Right ventricle myocardium inferior (tissue), 1 donor: ENCODE measurements at places on chromosomes 6 and 20. TPM values are rescaled to one million over a fixed set of nuclear protein-coding genes. Genes with fewer than 3 reads are reported as not detected.

The VNN1 gene
- total RNA-seq = 2.2 TPM

The CALHM4 gene
- total RNA-seq = not detected

The PLCB4 gene
- 27.7 TPM for total RNA-seq

DNA sequence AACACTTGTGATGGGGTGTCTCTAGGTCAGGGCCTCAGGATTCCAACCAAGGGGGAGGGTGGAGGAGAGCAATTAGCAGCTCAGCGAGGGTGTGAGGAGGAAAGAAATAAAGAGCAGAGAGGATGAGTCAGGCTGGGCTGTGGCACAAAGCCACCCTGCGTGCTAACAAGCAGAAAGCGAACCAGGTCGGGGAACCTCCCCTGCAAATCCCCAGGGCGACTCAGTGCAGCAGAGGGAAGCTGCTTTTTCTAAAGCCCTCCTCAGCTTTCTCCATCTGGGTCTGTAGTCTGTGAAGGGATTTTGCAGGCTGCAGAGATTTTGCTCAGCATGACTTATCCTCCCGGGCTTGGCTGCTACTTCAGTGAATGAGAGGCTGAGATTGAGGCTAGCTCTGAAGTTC, 6.6 kb upstream of the SPO11 start:
- DNase-seq = no peak
